ENCODE measurements at places on chromosomes 1 and 21.

DNA sequence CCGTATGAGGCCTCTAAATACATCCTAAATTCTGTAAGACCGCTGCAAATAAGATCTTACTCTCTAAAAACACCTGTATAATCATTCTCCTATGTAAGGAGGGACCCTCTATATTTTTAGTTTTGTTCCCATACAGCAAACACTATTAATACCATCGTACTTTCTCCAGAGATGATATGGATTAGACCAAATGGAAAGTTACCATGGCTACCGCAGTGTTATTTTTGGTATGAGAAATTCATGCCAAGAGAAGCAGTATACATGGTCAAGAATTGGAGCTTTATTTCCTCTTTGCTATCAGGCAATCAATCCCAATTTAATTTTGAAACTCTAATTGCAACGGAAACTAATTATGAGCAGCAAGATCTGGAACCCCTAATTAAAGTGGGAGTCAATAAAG is 70.0 kb downstream of the BCAR3 start:
- DNase-seq = no peak

- no peak for DNase-seq
These were observed at the start of gene G0S2 for GRCh38 chr1:209674957-209675564. Gene G0S2, plus strand, starts transcription at chr1:209675412. Its CDS starts 273 bp downstream, at chr1:209675685.

DNA sequence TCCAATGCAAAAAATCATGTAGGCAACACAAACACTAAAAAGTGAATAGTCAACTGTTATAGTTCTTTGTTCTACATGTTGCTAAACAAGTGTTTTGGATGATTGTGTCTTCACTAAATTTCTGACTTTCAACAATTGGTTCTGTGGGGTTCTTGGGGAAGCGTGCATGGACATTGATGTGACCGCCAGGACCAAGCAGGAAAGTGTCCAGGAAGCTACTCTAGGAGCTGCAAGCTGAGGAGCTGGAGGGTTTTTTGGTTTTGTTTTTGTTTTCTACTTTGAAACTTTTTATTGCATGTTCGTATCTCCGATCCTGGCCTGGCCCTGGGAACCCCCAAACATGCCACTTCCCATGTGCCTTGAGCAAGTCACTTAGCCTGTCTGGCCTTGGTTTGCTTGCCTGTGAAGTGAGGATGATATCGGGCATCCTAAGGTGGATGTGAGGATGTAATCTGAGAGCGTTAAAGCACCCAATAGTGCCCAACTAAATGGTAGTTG is 8.0 kb downstream of the TMPRSS3 start:
- no peak for DNase-seq

GRCh38 chr1:197468543-197469175 is 200.6 kb downstream of the CRB1 start:
- DNase-seq = no peak

DNA sequence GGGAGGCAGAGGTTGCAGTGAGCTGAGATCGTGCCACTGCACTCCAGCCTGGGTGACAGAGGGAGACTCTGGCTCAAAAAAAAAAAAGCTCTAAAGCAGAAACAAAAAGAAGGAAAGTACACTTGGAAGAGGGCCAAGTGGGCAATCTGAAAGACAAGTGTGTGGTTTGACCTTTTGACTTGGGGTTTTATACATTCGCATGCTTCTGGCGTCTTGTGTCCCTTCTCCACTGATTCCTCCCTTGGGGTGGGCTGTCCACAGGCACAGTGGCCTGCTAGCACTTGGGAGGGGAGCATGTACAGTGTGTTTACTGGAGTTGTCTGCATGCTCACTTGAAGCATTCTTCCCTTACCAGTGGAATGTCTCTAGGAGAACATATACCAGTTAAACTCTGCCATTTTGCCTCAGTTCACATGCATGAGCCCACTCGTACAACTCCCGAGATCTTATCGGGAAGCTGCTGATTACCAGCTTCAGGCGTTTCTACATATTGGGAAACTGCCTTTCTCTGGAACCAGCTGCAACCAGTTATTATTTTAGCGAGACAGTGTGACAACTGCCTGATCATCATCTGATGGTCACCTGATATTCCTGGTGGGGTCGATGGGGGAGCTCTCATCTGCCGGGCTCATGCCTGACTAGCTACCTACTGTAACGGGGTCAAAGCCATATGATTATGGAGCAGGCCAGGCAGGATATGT is 113.5 kb upstream of the ZNF678 start:
- DNase-seq = no peak

- no peak for DNase-seq
These were observed 81.3 kb upstream of the DUSP10 start for GRCh38 chr1:221823149-221823548.

DNA sequence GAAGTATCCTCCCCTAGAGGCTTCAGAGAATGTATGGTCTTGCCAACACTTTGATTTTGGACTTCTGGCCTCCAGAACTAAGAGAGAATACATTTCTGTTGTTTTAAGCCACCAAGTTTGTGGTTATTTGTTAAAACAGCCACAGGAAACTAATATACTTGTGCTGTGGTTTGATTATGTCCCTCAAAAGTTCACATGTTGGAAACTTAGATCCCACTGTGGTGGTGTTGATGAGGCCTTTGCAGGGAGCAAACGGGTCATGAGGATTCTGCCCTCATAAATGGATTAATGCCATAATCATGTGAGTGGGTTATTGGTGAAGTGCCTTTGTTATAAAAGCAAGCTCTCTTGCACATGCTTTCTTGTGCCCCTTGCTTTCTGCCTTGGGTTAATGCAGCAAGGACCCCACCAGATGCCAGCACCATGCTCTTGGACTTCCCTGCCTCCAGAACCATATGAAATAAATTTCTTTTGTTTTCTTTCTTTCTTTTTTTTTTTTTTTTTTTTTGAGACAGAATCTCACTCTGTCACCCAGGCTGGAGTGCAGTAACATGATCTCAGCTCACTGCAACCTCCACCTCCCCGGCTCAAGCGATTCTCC is 157.3 kb downstream of the CLIC6 start:
- DNase-seq = no peak

GRCh38 chr1:23456226-23456625 is 27.8 kb downstream of the ASAP3 start:
- no peak for DNase-seq

DNA sequence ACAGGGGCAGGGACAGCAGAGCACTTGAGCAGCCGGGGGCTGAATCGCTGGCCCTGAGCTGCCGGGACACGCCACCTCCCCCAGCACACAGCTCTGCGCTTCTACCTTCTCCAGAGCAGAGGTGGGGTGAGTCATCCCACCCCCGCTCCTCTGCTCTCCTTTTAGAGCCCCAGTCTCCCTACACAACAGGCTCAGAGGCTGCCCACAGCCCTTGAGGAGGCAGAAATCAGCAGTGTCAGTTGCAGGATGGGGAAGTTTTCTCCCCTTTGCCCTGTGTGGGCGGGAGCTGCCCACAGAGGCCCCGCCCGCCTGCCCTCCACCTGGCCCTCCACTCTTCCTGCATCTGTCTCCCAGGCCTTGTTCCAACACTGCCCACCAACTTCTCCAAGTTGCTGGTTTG is 94.6 kb downstream of the STUM start:
- DNase-seq = no peak

DNA sequence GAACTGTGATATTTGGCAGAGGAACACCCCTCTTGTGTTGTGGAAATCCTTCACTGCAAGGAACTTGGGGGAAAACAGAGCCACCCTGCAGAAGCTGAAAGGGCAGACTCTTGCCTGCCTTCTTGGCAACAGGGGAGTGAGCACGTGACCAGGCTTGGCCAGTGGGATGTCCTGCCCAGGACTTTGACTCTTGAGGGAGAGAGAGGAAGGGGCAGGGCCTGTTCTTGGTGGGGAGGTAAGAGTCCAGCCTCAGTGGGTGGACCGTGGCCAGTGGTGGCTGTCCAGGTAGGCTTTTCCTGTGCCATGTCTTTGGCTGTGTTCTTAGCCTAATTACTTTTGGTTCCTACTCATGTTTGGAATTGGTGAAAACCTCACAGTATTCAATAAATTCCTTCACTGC is 8.6 kb upstream of the AK2 start:
- no peak for DNase-seq
